ENCODE measurements at places on chromosomes 13 and 19.
A peak's percentile ranks its signal among the peaks of the same experiment; 100 is the strongest.

DNA sequence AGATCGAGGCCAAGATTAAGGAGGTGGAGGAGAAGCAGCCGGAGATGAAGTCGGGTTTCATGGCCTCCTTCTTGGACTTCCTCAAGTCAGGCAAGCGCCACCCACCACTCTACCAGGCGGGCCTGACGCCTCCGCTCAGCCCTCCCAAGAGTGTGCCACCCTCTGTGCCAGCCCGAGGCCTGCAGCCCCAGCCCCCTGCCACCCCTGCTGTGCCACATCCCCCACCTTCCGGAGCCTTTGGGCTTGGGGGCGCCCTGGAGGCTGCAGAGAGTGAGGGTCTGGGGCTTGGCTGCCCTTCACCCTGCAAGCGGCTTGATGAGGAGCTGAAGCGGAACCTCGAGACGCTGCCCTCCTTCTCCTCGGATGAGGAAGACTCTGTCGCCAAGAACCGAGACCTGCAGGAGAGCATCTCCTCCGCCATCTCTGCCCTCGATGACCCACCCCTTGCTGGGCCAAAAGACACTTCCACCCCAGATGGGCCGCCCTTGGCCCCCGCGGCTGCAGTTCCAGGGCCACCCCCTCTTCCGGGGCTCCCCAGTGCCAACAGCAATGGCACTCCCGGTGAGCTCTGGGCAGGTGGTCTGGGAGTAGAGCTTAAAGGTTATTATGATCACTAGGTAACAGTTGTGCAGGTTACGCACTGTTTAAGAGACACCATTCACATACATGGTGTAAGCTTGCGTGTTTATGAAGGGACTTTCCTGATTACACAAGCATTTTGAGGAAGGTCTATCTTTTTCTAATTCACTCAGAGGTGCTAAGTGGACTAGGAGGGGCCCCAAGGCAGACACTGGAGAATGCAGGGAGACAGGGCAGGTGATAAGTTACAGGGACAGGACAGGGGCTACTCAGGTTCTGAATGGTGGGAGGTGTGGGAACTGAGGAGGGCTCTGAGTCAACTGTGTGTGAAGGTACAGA lies 8.7 kb downstream of the PRR12 start:
- DNase-seq, result no peak

- DNase-seq, result no peak
Measured at GRCh38 chr13:112032186-112032993, 34.6 kb upstream of the SOX1 start.

GRCh38 chr13:33535061-33535460 lies 249.5 kb upstream of the STARD13 start:
- no peak for DNase-seq

DNA sequence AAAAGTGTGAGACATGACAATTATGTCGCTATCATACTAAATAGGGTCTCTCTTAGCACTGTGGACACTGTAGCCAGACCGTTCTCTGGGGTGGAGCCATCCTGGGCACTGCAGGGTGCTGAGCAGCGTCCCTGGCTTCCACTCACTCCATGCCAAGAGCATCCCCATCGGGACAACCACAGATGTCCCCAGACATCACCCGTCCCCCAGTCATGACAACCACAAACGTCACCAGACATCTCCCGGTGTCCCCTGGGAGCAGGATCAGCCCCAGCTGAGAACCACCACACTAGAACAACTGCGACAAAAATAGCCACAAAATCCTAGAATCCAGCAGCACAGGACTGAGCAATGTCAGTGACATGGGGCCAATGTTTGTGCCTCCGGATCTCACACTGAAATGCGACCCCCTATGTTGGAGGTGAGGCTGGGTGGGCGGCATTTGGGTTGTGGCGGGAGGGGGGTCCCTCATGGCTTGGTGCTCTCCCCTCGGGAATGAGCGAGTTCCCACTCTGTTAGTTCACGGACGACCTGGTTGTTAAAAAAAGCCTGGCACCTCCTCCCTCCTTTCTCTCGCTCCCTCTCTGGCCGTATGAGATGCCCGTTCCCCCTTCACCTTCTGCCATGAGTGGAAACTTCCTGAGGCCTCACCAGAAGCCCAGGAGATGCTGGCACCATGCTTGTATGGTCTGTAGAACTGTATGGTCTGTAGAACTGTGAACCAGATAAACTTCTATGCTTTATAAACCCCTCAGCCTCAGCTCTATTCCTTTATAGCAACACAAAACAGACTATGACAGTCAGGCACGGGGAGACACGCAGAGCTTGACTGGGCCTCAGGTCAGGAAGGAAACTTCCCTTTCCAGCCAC lies 93.9 kb downstream of the GADD45B start:
- no peak for DNase-seq

DNA sequence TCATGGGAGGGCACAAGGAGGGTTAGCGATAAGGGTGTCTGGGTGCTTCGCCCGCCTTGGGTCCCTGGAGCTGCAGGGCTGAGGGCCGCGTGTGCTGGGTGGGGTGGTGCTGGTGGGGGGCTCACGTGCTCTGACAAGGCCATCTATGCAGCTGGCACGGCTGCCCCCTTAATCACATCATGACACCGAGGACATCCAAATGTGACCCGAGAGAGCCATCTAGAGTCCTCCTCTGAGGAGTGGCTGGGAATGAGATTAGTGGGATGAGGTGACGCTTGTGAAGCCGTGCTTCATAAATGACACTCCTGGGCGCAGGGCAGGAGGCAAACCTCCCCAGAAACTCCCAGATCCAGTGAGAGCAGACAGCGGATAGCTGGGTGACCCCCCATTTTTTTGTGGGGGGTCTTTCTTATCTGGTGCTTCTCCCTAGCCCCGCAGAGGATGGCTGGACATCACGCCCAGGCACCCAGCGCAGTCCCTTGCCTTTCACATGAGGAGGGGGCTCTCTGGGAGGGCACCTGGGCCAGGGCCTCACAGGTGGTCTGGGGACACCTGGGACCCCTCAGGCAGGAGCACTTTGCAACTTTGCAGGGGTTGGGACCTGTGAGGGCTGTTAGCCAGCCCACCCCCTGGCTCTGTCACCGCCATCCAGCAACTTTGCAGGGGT lies 6.6 kb downstream of the FZR1 start:
- no peak for DNase-seq

GRCh38 chr13:66886264-66886663 lies 343.9 kb downstream of the PCDH9 start:
- no peak for DNase-seq

DNA sequence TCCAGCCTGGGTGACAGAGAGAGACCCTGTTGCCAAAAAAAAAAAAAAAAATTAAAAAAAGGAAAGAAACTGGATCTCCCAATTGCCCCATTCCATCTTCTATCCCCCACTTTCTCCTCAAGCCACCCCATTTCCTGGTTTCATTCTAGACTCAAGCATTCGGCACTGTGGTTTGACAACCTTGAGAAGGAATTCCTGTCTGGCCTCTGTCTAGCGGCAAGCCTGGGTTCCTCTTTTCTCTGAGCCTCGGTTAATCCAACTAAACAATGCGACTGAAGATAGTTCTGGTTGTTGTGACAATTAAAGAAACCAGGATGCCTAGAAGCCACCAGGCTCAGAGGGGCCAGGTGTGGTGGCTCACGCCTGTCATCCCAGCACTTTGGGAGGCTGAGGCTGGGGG lies 3.3 kb upstream of the C3 start:
- no peak for DNase-seq

- peak; percentile 79 for DNase-seq
Measured at GRCh38 chr13:113297370-113298042, 467 bp downstream of the LAMP1 start.

- no peak for DNase-seq
Measured at GRCh38 chr19:54558339-54558738, 15.3 kb upstream of the LILRA2 start.

DNA sequence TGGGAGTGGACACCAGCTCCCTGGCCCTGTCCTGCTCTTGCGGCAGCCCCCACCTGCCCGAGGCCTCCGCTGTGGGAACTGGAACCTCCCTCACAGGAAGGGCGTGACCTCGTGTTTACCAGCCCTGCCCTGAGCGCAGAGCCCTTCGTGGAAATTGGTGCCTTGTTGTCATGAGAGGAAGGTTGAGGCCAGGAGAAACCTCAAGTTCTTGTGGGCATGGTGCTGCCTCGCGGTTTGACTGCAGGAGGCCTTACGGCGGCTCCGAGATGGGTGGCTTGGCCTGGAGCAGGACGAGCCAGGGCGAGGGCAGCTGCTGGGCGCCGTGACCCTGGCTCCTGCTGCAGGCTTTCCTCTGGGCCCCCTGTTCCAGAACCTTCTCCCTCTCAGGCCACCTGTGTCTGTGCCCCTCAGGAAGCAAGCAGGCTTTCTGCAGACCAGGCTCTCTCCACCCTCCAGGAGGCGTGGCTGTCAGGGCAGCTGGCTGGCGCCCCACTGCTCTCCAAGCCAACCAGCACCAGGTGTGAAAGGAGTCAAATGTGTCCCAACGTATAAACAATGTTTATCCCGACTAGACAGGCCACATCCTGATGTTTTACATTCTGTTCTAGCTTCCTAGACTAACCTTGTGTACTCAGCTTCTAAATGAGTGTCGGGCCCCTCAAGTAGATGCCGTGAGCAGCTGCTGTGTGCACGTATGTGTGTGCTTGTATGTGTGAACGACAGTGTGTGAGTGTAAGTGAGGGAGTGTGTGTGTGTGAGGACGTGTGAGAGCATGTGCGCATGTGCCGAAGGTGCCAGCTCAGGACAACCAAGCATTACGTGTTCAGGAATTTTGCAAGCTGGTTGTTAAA lies 10.4 kb upstream of the RASA3 start:
- no peak for DNase-seq

DNA sequence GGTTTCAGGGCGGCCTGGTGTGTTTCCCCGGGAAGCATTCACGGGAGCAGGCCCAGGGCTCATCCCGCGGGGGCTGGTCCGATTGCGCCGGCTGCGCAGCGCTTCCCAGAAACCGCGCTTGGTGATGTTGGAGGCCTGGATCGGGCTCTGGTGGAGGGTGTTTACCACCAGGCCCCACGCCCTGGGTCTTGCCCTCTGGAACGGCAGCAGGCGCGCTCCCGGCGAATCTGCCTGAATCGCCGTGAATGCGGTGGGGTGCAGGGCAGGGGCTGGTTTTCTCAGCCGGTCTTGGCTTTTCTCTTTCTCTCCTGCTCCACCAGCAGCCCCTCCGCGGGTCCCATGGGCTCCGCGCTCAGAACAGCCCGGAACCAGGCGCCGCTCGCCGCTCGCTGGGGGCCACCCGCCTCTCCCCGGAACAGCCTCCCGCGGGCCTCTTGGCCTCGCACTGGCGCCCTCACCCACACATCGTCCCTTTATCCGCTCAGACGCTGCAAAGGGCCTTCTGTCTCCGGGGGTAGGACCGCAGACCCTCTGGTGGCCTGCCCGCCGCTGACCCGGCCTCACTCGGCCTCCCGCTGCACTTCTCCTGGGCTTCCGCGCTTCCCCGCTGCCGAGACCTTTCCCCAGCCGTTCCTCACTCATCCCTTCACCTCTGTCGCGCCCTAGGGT lies 69.4 kb upstream of the GJB6 start:
- no peak for DNase-seq

GRCh38 chr19:47628078-47628771 lies 19.3 kb downstream of the BICRA start:
- no peak for DNase-seq

- DNase-seq, result no peak
Measured at GRCh38 chr19:8640402-8641004, 10.1 kb downstream of the NFILZ start.

DNA sequence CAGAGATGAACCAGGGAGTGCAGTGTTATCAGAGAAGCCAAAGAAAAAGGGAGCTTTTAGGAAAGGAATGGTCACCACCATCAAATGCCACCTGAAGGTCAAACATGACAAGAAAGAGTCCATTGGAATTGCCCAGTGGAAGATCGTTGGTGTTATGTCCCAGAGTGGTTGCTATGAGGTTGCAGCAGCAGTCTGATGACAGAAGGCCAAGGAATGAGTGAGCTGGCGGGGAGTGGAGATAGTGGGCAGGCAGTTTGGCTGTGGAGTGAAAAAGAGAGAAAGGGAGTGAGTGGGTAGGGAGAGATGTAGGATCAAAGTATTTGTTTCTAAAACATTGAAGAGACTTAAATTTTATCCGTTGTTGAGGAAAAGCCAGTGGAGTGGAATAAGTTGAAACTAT lies 117.4 kb upstream of the WASF3 start:
- no peak for DNase-seq

- DNase-seq, result no peak
Measured at GRCh38 chr19:5287066-5287465, 53.5 kb downstream of the PTPRS start.

- no peak for DNase-seq
Measured at GRCh38 chr13:42893214-42893671, 98.8 kb downstream of the EPSTI1 start.

- DNase-seq, result no peak
Measured at GRCh38 chr13:107993239-107993949, 221.9 kb downstream of the LIG4 start.

DNA sequence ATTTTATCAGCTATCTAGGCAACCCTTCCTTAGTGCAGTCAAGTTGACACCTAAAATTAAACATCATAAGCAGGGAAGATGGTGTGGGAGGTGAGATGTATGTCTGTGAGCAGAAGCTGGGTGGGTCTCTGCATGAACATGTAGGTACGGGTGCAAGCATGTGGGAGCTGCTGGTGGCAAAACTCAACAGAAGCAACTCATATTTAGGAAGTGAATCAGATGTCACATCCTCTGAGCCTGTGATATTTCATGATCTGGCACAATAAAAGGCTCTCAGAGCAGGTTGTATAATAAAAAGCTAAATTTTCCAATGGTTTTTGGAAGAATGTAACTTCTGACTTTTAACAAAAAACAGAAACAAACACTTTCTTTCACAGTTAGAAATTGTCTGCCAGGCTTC lies 44.4 kb downstream of the C1QTNF9 start:
- no peak for DNase-seq

DNA sequence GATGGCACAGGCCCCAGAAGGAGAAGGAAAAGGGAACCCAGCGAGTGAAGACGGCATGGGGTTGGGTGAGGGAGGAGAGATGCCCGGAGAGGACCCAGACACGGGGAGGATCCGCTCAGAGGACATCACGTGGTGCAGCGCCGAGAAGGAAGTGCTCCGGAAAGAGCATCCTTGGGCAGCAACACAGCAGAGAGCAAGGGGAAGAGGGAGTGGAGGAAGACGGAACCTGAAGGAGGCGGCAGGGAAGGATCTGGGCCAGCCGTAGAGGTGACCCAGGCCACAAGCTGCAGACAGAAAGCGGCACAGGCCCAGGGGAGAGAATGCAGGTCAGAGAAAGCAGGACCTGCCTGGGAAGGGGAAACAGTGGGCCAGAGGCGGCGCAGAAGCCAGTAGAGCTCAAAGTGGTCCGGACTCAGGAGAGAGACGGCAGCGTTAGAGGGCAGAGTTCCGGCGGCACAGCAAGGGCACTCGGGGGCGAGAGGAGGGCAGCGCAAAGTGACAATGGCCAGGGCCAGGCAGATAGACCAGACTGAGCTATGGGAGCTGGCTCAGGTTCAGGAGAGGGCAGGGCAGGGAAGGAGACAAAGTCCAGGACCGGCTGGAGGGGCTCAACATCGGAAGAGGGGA lies 1.1 kb downstream of the PPP1R12C start:
- DNase-seq, result no peak

Data from coronary artery (tissue), 2 donors.